Suppressor macrophage treated with lipopolysaccharide for 4 hours (primary cell): ENCODE measurements at places on chromosomes 2 and 18.

- DNase-seq = no peak
These were observed 30.4 kb upstream of the MYO3B start for GRCh38 chr2:170147576-170147975.

- DNase-seq = no peak
These were observed 7.2 kb downstream of the NT5DC4 start for GRCh38 chr2:112728029-112728362.

- no peak for DNase-seq
These were observed 48.8 kb upstream of the ITSN2 start for GRCh38 chr2:24409171-24409570.

- DNase-seq = no peak
These were observed 7.0 kb downstream of the TNS1 start for GRCh38 chr2:217995731-217996231.

DNA sequence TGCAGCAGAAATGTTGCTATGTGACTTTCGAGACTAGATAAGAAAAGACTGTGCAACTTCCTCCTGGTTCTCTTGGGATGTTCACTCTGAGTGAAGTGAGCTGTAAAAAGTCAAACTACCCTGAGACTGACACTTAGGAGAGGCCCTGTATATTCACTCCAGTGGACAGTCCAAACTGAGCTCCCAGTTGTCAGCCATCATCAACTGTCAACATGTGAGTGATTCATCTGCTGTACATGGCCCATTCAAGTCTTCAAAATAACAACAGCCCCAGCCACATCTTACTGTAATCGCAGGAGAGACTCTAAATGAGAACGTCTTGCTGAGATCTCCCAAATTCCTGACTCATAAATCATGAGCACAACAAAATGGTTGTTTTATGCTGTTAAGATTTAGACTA lies 8.5 kb upstream of the UNC80 start:
- no peak for DNase-seq

DNA sequence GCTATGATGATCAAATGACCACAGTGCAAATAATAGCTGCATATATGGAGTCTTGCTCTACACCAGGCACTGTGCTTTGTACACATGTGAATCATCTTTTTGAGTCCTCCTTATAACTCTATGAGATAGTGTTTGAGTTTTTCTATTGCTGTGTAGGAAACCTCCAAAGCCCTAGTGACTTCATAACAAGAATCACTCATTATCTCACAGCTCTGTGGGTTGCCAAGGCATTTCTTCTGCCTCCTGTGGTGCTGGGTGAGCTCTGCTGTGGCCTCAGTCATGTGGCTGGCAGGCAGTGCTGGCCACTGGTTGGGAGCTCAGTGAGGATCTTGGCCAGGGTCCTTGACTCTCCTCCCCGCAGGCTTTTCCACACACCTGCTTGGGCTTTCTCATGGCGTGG lies 153.4 kb downstream of the CAPN13 start:
- no peak for DNase-seq

GRCh38 chr2:183229386-183229785 lies 105.1 kb downstream of the NUP35 start:
- no peak for DNase-seq

- DNase-seq = no peak
These were observed 52.5 kb upstream of the APCDD1 start for GRCh38 chr18:10401930-10402329.

- no peak for DNase-seq
These were observed 1.0 kb upstream of the HOXD12 start for GRCh38 chr2:176098366-176099158.

DNA sequence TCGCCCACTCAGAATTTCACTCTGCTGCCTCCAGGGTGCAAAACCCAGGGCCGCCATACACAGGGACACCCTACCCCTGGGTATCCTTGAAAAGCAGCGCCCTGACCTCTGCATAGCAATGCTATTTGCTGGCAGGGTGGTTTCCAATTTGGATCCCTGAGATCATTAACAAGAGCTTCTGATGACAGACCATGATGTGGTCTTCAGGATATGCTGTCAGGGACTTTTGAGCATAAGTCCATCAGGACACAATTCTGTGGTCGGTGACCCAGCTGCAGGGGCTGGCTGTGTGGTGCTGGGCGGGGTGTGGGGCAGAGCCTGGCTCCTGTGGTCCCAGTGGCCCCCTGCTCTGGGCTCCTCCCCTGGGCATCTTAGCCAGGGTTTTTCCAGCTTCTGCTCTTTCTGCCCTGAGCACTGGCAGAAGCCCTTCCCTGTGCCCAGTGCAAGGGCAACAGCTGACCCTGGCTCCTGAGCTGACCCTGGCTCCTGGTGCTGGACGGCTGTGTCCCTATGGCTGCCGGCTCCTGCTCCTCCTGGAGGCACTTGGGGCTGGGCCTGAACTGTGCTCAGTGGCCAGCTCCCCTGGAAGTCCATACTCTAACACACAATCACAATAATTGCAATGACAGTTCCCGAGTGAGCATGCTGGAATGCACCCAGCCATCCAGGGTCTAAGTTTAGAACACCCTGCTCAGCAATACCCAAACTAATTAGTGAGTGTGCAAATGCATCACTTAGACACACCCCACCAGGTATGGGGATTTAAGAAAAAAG lies 271.5 kb downstream of the HDAC4 start:
- no peak for DNase-seq

- DNase-seq = no peak
These were observed 2.8 kb downstream of the TMEM18 start for GRCh38 chr2:674321-674985.

GRCh38 chr18:36366994-36367839 lies 69.7 kb downstream of the FHOD3 start:
- DNase-seq = no peak

GRCh38 chr2:27000995-27001394 lies 30.6 kb downstream of the MAPRE3 start:
- no peak for DNase-seq

DNA sequence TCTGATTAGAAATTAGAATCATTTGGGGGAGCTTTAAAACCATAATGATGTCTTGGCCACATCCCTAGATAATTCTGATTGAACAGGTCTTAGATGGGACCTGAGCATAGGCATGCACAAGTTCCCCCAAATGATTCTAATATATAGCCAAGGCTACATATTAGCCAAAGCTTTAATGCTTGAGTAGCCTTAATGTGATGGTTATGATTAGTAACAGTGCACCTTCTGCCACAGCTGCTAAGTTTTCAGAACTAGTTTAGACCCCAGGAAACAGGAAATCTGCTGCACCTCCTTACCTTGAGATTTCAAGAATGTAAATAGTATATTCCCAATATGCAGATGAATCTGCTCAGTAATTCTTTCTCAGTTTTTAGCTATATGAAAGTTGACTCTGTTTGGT lies 119.8 kb downstream of the PTPN4 start:
- DNase-seq = no peak

DNA sequence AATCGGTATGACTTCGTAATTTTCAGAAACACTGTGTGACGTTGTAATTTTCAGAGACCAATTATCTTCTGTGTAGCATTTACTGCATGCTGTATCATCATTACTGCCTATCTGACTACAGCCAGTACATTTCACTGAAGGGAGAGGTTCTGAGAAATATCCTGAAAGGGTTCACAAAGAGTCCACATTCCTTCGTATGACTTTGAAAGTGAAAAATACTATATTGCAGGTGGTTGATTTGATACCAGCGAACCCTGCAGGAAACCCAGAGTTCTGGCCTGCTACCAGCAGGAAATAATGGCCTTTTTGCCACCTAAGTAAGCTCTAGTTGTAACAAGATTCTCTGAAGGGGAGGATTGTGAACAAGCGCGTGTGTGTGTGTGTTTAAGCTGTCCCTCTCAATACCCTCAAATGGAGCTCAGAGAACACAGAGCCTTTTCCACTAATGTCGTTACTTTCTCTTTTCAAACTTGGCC lies 155.5 kb downstream of the ARHGAP28 start:
- DNase-seq = no peak

DNA sequence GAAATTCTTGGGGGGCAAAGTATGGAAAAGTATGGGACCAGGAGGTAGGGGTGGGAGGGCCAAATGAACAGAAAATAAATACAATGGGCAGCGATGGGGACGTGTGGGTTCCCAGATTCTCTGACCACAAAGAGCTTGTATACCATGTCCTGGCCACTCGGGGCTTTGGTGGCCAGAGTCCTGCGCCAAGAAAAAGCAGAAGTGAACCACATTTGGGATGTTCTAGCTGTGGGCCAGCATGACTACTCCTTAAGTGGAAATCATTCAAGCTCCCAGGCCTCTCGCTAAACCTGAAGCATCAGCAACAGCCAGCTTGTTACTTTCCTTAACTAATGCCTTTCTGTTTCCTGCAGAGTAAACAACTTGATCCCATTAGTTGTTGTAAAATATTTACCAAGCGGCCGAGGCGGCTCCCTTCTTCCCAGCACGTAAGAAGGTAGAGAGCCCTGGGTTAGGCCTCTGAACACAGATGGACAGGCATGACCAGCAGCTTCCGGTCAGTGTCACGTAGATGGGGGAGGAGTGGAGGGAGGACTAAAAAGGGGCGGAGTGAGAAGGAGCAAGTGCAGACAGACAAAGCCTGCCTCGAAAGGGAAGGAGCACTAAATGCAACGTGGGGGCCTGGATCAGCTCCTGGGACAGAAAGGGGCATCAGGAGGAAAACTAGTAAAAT lies 88.2 kb downstream of the GALNT14 start:
- DNase-seq = peak; percentile 44

GRCh38 chr2:28676152-28676835 lies 75.3 kb upstream of the PPP1CB start:
- DNase-seq = no peak

DNA sequence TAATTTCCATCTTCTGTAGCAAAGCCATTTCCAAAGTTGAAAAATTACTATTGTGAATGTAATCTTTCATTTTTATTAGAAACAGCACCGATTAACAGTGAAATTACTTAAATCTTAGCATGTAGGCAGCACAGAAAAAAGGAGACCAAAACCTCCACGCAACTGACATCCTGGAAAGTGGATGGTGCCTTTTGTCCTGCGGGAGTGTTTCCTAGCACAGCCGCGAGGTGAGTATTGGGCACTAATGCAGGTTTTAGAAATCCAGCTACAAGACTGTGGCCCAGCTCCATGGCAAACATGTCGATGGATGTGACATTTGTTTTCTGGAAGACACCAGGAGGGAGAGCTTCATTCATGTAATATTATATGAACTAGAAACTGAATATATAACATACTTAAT lies 86.9 kb downstream of the MBP start:
- DNase-seq = no peak

GRCh38 chr2:9156483-9156882 lies 50.1 kb upstream of the ASAP2 start:
- no peak for DNase-seq

DNA sequence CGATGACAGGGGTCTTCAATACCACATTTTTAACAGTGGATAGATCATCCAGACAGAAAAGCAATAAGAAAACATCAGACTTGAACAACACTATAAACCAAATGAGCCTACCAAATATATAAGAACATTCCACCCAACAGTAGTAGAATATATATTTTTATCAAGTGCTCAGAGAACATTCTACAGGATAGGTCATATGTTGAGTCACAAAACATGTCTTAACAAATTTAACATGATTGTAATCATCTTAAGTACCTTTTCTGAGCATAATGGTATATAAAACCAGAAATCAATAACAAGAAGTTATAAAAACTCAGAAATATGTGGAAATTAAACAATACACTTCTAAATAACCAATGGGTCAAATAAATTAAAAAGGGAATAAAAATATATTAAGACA lies 194.0 kb upstream of the CYP26B1 start:
- DNase-seq = no peak

GRCh38 chr18:47931718-47932103 lies 1.3 kb upstream of the SMAD2 start:
- DNase-seq = peak; percentile 33

- peak; percentile 94 for DNase-seq
These were observed 70.5 kb upstream of the ZNF516 start for GRCh38 chr18:76565238-76566173.

DNA sequence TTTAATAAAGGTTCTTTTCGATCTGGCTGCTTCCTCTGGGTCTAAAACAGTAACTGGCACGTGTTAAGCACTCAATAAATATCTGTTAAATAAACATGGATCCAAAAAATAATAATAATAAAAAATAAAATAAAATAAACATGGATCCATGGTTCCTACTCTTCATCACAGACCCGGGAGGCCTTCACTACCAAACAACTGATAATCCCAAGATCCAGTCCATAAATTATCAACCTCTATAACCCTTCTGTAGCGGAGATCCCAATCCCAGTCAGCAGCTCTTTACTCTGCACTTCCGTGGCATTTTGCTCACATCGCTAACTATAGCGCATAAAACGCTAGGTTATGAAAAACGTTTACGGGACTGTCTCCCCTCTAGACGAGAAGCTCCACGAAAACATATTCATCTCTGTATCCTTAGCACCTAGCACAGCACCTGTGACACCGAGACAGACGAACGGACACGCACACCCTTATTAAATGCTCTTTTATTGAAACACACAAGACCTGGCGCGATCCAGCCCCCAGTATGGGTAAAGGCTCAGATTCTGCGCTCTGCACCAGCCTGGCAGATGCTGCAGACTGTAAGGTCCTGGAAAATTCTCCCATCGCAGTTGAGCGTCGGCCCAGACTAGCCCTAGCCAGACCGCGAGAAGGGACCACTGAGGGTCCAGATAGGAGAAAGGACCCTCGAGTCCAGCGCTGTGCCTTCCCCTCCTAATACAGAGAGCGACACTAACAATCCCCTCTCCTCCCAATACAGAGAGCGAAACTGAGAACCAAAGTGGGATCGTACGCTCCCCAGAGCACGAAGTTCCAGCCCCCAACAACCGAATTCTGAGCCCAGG lies 770 bp downstream of the NBAS start:
- DNase-seq = peak; percentile 18

DNA sequence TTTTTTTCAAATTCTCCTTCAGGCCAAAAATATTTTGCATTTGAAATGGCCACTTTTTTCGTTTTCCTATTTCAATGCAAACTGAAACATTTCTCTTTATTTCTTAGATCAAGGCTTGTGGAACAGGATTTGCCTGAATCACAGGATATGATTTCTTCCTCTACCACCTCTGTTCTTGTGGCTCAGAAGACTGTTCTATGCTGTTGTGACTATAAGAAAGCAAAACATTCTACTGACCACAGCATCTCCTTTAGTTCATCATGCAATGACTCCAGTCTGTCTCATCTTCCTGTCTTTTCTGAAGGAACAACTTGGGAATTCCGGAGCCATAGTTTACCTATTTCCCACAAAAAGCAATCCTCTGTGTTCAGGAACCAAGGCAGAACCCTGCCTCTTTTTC lies 16.2 kb upstream of the ZNF512 start:
- no peak for DNase-seq

DNA sequence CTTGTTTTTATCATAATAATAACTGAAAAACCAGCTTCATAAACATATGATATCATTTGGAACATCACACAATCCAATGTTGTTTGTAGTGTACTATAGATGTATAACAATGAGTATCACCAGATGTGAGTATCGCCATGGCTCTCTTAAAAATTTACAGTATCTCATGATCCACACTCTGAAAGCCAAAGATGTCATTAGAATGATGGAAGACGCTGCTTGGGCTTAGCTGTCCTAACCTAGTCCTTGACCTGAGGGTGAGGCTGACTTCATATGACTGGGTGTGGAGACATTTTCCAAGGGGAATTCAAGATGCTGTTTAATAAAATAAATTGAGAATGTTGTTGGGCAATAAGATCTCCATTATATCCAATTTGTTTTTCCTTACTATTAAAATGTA lies 242.6 kb downstream of the RIT2 start:
- no peak for DNase-seq

GRCh38 chr2:42904576-42904876 lies 112.1 kb upstream of the HAAO start:
- no peak for DNase-seq

GRCh38 chr2:189312211-189312610 lies 129.1 kb upstream of the WDR75 start:
- no peak for DNase-seq
